ENCODE measurements at places on chromosomes 6 and 20. TPM values are rescaled to one million over a fixed set of nuclear protein-coding genes. Genes with fewer than 3 reads are reported as not detected.

Gene PPIL1
- 34.7 TPM for total RNA-seq

Gene DEFB124
- total RNA-seq, result not detected

Gene NHLRC1
- total RNA-seq, result 2.7 TPM

Gene YTHDF1
- total RNA-seq, result 16.5 TPM

Gene FKBP1C
- 0.12 TPM for total RNA-seq

Gene MCHR2
- total RNA-seq, result not detected

Gene MBOAT1
- total RNA-seq, result 11.6 TPM

Gene C20orf144
- 0.11 TPM for total RNA-seq

Gene SLC9A8
- 6.9 TPM for total RNA-seq

Gene PDE10A
- 2.3 TPM for total RNA-seq

Gene GMDS
- total RNA-seq, result 11.8 TPM

Gene LIN28B
- not detected for total RNA-seq
